Heart right ventricle (tissue), 16 donors: ENCODE measurements at places on chromosomes 6 and 20. TPM values are rescaled to one million over a fixed set of nuclear protein-coding genes. Genes with fewer than 3 reads are reported as not detected.

ZNF341 gene
- total RNA-seq = 0.85 TPM

FOXS1 gene
- 1.4 TPM for total RNA-seq

PRSS35 gene
- total RNA-seq = not detected

APCDD1L gene
- 0.08 TPM for total RNA-seq

DACT2 gene
- 0.64 TPM for total RNA-seq

C2 gene
- 2.0 TPM for total RNA-seq

CASS4 gene
- total RNA-seq = 0.33 TPM

PI16 gene
- 17.4 TPM for total RNA-seq

HINT3 gene
- total RNA-seq = 29.8 TPM

PAK5 gene
- total RNA-seq = not detected

BYSL gene
- total RNA-seq = 14.6 TPM

CALHM5 gene
- total RNA-seq = 2.8 TPM

RWDD2A gene
- total RNA-seq = 4.2 TPM

ADGB gene
- not detected for total RNA-seq

VIP gene
- 0.35 TPM for total RNA-seq

KCNQ5 gene
- total RNA-seq = not detected

KCNK15 gene
- 0.49 TPM for total RNA-seq

TBX18 gene
- total RNA-seq = 3.4 TPM

DNA sequence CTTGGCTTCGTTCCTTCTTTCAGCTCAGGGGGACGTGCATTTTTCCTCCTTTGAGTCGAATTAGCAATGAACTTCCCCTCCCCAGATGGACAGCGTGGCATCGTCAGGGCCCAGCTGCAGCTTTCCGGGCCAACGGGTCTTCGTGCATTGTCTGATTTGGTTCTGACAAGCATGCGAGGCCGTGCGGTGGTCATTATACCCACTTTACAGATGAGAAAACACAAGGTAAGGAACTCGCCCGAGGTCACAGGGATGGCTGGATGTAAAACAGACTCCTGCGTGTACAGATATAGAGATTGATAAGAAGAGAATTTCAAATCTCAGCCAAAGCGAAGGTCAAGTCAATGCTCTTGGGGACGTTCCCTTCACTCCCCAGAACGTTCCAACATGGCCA lies 187.6 kb upstream of the SULF2 start:
- no peak for DNase-seq

DNA sequence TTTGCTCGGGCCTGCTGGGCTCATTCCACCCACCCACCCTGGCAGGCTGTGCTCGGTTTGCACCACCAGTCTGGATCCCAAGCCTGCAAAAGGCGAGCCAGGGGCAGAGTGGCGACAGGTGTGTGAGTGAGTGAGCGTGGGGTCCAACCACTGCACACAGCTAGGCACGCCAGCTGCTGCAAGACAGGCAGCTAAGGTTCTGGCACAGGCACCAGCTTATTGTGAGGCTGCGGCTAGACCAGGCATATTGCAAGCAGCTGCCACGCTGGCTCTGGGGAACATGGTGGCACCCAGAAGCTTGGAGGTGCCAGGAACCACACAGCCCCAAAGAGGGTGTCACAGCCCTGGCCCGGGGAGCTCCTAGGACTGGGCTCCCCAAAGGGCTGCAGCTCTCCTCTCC lies 205.1 kb downstream of the ANKRD60 start:
- DNase-seq = no peak

DNA sequence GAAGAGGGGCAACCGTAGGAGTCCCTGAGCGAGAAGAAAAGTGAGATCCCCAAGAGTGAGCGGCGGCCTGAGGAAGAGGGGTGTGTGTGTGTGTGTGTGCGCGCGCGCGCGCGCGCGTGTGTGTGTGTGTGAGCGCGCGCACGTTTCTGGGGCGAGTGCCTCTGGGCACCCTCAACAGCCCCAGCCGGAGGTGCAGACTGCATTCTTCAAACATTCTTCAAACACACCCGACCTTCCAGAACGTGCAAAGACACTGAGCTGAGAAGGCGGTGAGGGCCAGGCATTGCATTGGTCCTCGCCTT lies 76.2 kb upstream of the FOXP4 start:
- DNase-seq = no peak

GRCh38 chr6:30742316-30743098 lies at the start of gene FLOT1:
Gene FLOT1, minus strand, starts transcription at chr6:30742687. Its CDS starts 498 bp downstream, at chr6:30742189.
- DNase-seq = peak; percentile 98

- peak; percentile 24 for DNase-seq
These were observed 12.9 kb upstream of the ZNF343 start for GRCh38 chr20:2521369-2522305.

DNA sequence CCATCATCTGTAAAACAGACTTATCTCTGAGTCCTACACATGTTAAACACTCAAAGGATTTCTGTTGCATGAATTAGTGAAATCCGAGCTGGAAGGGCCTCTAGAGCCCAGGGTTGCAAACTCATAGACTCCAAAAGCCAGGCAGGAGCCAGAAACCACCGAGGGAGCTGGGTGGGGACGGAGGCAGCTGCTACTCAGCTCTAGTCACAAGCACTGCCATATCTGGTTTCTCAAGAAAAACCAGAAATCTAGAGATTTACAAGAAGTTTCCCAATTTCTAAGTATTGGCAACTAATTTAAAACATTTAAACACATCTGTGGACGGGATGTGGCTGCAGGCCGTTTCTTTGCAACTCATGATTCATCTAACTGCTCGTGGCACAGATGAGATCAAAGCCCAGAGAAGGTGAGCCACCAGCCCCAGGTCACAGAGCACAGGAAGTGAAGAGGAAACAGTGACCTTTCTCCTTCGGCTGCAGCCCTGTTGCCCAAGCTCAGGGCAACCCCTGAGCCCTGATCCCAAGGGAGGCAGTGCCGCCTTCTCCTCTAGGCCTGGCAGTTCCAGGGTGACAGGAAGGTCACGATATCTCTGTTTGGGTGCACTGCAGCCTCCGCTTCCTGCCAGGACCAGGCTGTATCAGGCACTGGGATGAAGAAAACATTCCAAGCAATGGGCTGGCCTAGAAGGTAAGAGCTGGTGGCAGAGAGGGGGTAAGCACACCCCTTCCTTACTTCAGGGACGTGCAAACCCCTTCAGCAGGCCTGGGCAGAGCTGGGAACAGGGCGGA lies 26.4 kb upstream of the PTGIS start:
- peak; percentile 48 for DNase-seq

- DNase-seq = no peak
These were observed 71.3 kb downstream of the CDKAL1 start for GRCh38 chr6:20605581-20605980.

DNA sequence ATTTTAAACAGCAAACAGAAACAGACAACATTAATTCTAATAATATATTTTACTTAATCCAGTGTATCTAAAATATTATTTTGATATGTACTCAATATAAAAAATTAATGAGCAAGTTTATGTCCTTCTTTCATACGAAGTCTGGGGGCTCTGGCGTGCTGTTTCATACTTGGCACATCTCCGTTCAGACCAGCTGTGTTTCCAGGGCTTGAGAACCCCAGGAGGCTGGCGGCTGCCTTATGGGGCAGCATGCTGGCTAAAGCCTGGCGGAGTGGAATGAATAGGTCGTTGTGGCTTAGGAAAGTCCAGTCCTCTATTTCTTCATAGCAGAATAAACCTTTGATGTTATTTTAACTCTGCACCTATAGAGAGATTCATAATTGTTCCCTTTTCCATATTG lies 43.3 kb downstream of the DUSP22 start:
- DNase-seq = no peak

GRCh38 chr6:193773-194310 lies 98.4 kb upstream of the DUSP22 start:
- no peak for DNase-seq

DNA sequence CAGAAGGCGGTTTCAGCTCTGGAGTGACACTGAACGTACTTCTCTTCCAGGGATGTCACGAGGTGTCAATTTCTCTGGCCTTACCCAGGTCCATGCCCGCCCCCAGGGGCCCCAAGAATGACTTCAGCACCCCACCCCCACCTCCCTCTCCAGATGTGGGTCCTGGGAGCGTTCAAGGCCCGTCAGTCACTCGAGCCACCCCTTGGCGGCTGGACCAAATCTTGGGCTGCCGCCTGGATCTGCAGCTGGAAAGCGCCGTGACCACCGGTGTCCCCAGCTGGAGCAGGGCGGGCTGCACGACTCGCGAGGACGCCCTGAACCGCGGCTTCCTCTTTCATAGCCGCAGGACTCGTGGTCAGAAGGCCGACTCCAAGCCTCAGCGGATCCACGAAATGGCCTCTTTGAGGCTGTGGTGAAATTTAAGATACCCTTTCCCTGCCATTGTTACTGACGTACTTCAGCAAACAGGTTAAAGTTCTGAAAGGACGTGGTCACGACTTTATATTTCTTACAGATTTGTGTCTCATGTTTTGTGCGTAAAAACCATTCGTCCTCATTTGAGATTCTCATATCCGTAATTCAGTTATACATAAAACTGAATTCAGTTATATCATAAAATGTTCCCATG lies 29.3 kb downstream of the TRIM38 start:
- DNase-seq = peak; percentile 77

- no peak for DNase-seq
These were observed 5.3 kb upstream of the IP6K3 start for GRCh38 chr6:33751771-33752645.

- no peak for DNase-seq
These were observed 103.4 kb downstream of the TULP4 start for GRCh38 chr6:158415666-158416065.

GRCh38 chr6:85470023-85470410 lies 20.1 kb downstream of the NT5E start:
- DNase-seq = no peak

GRCh38 chr6:36669002-36669401 lies 9.5 kb upstream of the CDKN1A start:
- DNase-seq = no peak

GRCh38 chr6:128240024-128240428 lies 280.4 kb downstream of the PTPRK start:
- DNase-seq = no peak

DNA sequence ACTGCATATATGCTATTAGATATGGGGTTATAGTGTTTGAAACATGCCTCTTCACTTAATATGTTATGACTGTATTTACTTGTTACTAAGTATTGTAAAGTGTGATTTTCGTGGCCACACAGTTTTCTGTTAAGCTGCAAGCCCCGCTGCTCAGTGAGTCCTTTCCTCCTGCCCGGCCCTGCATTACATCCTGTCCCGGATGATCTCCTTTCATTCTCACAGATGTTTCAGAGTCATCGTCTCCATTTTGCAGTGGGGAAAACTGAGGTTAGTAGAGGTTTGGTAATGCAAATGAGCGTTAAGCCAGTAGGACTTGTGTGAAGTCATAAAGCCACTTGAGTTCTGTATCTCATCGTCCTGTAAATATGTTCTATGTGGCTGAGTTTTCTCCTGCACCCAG lies 155.5 kb downstream of the CFAP61 start:
- DNase-seq = no peak

GRCh38 chr6:53301801-53302537 lies 46.8 kb downstream of the ELOVL5 start:
- DNase-seq = no peak

DNA sequence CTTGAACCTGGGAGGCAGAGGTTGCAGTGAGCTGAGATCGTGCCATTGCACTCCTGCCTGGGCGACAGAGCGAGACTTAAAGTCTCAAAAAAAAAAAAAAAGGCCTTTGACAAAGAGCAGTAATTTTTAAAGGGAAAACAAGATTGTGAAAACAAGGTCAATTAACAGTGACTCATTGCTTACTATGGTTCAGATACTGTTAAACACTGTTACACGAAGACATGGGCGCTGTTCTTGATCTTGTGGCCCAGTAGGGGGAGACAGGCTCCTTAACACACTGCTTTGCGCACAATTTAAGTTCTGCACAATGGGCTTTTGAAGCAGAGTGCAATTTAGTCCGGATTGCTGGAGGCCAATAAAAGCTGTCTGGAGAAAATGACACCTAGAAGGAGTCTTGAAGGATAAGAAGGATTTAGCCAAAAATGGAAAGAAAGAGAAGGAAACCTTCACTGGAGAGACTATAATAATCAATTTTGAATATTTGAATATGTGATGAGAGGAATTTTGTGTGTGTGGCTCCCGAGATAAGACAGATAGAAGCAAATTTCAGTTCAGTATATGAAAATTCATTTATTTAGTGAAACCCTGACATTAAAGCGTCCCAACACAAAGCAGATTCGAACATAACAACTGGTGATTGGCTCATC lies 6.0 kb upstream of the LATS1 start:
- no peak for DNase-seq

DNA sequence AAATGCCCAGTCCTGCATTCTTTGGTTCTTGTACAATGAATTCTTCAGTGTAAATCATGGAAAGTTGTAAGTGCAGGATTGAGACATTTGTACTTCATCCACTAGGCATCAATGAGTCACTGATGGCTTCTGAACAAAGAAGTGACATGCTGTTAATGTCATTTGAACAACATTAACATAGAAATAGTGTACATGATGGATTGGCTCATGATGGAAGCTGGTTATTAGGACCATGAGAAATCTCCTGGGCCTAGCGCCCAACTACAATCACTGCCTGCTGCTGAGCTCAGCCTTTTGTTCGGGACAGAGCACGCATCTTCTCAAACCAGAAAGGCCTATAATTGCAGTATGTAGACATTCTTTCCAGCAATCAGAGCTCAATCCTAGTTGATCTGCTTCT lies 316.8 kb upstream of the TSHZ2 start:
- no peak for DNase-seq

GRCh38 chr6:150672800-150673199 lies 73.1 kb downstream of the PLEKHG1 start:
- DNase-seq = no peak

DNA sequence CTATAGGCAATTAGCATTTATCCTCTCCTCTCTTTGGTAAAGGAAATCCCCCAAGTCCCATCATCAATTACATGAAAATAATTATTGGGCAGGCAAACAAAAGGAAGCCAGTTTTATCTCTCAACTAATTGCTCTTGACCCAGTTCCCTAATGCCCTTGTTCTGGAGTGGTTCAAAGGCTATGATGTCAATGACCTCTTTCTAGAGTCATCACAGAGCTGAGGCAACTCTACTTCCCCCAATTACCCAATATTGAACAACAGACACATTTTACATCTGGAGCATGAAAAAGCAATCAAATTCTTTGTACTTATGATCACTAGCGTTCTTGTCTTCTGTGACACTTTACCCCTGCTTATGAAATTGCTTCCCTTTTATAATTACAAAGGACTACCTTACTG lies 43.5 kb downstream of the NT5E start:
- no peak for DNase-seq

- no peak for DNase-seq
These were observed 1548.7 kb downstream of the GRIK2 start for GRCh38 chr6:102942206-102942605.

DNA sequence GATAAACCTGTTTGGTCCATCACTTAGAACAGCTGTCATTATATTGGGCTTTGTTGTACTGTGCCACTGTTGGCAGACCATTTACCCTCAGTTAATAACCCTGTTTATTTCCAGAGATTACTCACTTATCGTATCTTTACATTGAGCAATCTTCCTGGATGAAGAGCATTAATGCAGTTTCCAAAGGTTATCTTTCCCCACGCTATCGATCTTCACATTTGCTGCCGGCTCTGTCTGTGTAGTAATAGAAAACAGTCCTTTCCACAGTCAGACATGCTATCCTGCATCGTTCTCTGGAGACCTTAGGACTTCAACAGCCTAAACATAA lies 27.4 kb downstream of the GHRH start:
- no peak for DNase-seq

GRCh38 chr6:68240726-68241125 lies 394.4 kb upstream of the ADGRB3 start:
- no peak for DNase-seq

- no peak for DNase-seq
These were observed 4.7 kb downstream of the NKX2-2 start for GRCh38 chr20:21509079-21509596.
